Mesendoderm (in vitro differentiated cells): ENCODE measurements at places on chromosomes 1 and 21.

- no peaks in the 10 kb centered on the region for H3K36me3 ChIP-seq
- H3K27ac ChIP-seq, result no peak overlapping the region
- DNase-seq, result peak; percentile 46
- H3K4me1 ChIP-seq, result no peaks in the 10 kb centered on the region
These were observed 86.5 kb upstream of the IFFO2 start for GRCh38 chr1:19042675-19043578.

GRCh38 chr1:66770694-66771093 is 18.4 kb downstream of the DYNLT5 start:
- no peaks in the 10 kb centered on the region for H3K27me3 ChIP-seq
- no peaks in the 10 kb centered on the region for H3K4me1 ChIP-seq
- no peak overlapping the region for H3K27ac ChIP-seq
- no peak for DNase-seq
- H3K4me3 ChIP-seq, result no peak overlapping the region

DNA sequence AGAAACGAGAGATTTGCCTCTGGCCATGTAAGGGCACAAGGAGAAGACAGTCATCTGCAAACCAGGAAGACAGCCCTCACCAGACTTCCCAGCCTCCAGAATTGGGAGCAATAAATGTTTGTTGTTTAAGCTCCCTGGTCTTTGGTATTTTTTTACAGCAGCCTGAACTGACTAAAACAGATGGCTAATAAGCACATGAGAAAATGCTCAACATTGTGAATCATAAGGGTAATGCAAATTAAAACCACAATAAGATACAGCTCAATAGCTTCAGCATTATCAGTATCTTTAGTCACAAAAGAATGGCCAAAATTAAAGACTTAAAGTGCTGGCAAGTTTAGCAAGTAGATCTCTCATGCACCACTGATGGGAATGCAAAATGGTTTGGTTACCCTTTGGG is 11.7 kb downstream of the UBE2G2 start:
- no peak for DNase-seq
- no peak overlapping the region for H3K27ac ChIP-seq
- H3K4me3 ChIP-seq, result no peak overlapping the region
- H3K36me3 ChIP-seq, result no peaks in the 10 kb centered on the region

GRCh38 chr21:14913638-14914037 is 151.2 kb downstream of the NRIP1 start:
- H3K4me3 ChIP-seq, result no peak overlapping the region
- peaks cover 8% of the 10 kb centered on the region for H3K4me1 ChIP-seq
- H3K27ac ChIP-seq, result no peak overlapping the region
- H3K27me3 ChIP-seq, result no peaks in the 10 kb centered on the region
- no peaks in the 10 kb centered on the region for H3K36me3 ChIP-seq

DNA sequence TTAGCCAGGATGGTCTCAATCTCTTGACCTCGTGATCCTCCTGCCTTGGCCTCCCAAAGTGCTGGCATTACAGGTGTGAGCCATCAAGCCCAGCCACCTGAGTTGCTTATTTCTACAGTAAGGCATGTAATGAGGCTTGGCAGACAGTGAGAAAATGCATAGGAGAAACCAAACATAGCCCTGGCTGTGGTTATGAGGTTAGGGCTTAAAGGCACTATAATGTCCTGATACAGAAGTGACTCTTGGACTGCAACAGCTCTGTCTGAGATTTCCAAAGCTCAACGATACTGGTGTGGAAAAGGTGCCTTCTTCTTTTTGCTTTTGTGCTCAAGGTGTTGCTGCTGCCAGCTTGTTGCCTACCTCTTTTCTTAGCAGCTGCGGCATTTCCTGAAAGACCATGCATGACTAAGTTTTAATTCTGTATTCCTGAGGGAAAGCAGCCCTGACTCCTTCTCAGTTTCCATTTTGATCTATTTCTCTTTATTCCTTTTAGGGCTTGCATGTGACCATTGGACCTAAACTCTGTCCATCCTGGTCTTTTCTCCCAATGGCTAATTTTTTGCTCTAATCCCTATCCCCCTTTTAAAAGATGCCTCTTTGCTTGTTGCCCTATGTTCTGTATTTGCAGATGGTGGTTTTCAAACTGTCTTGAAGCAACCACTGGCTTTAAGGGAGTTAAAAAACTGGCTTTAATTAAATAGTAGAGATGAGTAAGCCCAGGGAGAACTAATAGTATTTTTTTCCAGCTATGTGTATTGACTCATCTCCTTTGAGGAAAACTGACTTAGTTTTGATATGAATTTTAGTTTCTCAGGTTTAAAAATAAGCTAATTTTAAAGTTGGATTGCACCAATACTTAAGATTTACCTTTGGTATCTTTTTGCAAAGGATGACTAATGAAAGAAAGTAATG is 70.3 kb downstream of the KIF1B start:
- H3K27me3 ChIP-seq, result no peaks in the 10 kb centered on the region
- H3K36me3 ChIP-seq, result no peaks in the 10 kb centered on the region
- H3K4me3 ChIP-seq, result no peak overlapping the region
- no peaks in the 10 kb centered on the region for H3K4me1 ChIP-seq
- H3K27ac ChIP-seq, result no peak overlapping the region

DNA sequence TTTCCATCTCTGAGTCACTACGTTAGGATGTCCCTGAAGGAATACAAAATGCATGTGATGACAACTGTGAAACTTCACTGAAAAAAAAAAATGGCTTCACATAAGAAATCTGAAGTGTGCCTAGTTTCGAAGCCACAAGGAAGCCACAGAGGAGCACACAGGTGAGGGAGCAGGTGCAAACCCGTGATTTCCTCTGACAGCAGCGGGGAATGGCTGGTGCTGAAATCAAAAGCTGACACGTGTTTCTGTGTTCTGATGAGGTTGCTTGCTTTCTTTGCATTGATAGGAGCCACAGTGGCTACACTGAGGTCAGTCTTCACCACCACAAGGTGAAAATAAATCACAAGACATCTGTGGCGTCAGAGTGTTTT is 105.7 kb upstream of the TLR5 start:
- no peak overlapping the region for H3K27ac ChIP-seq
- no peaks in the 10 kb centered on the region for H3K4me1 ChIP-seq
- no peaks in the 10 kb centered on the region for H3K36me3 ChIP-seq

- H3K36me3 ChIP-seq, result no peaks in the 10 kb centered on the region
- peaks cover 15% of the 10 kb centered on the region for H3K4me1 ChIP-seq
- peak overlapping the region; percentile 18 for H3K27ac ChIP-seq
- H3K27me3 ChIP-seq, result no peaks in the 10 kb centered on the region
- H3K4me3 ChIP-seq, result no peak overlapping the region
These were observed 26.8 kb upstream of the ZNF697 start for GRCh38 chr1:119674835-119675289.

DNA sequence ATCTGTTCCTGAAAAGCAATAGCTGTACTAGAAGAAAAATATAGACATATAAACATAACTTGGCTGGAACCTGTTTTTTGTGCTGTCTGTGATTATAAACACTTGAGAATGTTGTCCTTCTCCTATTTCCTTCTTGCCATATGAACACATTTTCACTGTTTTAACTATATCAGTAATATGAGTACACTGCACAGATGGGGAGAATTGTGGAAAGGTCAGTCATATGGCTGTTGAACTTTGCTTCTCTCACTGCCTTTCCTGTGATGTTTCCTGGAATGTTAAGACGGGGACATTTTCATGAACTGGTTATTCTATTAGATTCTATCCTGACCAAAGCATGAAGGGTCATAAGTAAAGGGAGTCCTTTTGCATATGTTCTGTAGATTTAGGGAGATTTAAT is 24.9 kb downstream of the HMCN1 start:
- no peaks in the 10 kb centered on the region for H3K4me1 ChIP-seq
- H3K27me3 ChIP-seq, result no peaks in the 10 kb centered on the region
- H3K36me3 ChIP-seq, result no peaks in the 10 kb centered on the region

DNA sequence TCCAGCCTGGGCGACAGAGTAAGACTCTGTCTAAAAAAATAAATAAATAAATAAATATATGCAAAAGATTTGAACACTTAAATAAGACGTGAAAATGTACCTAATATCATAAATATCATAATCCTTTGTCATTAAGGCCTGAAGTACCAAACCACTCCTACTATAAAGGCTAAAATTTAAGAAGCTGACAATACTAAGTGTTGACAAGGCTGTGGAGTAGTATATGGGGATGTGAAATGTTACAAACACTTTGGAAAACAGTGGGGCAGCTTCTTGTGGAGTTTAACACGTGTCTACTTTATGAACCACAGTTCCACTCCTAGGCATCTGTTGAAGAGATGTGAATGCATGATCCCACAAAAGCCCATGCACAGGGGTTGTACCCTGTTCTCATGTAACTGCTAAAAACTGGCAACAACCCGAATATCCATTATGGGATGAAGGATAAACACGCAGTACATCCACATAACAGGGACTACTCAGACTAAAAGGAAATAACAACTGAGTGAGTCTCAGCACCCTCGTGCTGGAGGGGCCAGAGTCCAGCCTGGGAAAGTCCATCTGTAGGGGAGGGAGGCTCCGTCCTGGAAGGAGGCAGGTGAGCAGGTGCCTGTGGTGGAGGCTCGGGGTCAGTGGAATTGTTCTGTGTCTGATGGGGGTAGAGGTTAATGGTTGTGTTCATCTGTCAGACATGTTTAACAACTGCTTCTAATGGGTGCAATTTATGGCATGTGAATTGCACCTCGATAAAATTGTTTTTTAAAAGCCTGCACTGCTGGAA is 6.7 kb upstream of the SLC19A1 start:
- H3K27ac ChIP-seq, result no peak overlapping the region
- no peak for DNase-seq
- no peaks in the 10 kb centered on the region for H3K4me1 ChIP-seq

GRCh38 chr1:53998223-53998622 is 19.8 kb downstream of the LDLRAD1 start:
- no peak for DNase-seq
- H3K27me3 ChIP-seq, result no peaks in the 10 kb centered on the region
- H3K4me1 ChIP-seq, result no peaks in the 10 kb centered on the region
- no peak overlapping the region for H3K27ac ChIP-seq

- no peaks in the 10 kb centered on the region for H3K27me3 ChIP-seq
- no peaks in the 10 kb centered on the region for H3K4me1 ChIP-seq
- no peaks in the 10 kb centered on the region for H3K36me3 ChIP-seq
- no peak overlapping the region for H3K27ac ChIP-seq
- no peak overlapping the region for H3K4me3 ChIP-seq
These were observed 104.2 kb downstream of the PRDM2 start for GRCh38 chr1:13804240-13804633.

GRCh38 chr1:225460737-225461532 is 33.1 kb upstream of the LBR start:
- H3K27ac ChIP-seq, result no peak overlapping the region
- H3K4me3 ChIP-seq, result no peak overlapping the region
- no peaks in the 10 kb centered on the region for H3K36me3 ChIP-seq
- peaks cover 2% of the 10 kb centered on the region for H3K4me1 ChIP-seq
- no peaks in the 10 kb centered on the region for H3K27me3 ChIP-seq
- DNase-seq, result no peak
